ENCODE measurements at places on chromosomes 12 and 14. TPM values are rescaled to one million over a fixed set of nuclear protein-coding genes. Genes with fewer than 3 reads are reported as not detected.

The KRT85 gene
- not detected for total RNA-seq

The SLC39A2 gene
- not detected for total RNA-seq

GRCh38 chr12:39048395-39048794, 143.0 kb upstream of the CPNE8 start:
- DNase-seq: no peak

- peak; percentile 26 for DNase-seq
Measured at GRCh38 chr12:71947645-71948105, 9.0 kb downstream of the TPH2 start.

DNA sequence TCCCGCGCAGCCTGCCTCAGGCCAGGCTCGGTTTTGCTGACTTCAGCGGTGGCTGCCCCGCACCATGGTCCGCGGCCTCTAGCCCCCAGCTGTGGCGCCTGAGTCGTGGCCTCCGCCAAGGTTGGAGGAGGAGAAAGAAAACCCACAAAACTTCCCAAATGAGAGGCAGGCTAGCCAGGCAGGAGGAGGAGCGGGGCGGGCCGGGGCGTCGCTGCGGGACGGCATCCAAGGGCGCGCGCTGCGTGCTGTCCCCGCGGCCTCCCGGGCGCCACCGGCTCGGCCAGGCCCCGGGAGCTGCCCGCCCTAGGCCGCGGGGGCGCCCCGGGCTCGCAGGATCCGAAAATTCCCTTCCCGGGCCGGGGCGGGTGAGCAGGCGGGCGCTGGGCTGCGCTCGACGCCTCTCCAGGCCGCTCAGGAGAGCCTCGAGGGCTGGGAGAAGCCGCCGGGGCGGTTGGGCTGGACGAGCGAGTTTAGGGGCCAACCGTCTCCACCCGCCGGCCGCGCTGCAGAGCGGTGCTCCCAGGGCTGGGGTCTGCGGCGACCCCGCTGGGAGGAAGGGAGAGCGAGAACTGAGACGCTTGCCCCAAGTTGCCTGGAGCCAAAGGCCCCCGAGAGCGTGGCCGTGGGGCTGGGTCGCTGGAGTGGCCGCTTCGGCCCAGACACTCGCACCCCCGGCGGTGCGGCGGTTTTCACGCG, at the start of gene EFS:
Gene EFS (minus strand): TSS at position 137 of the 696 bp plus-strand sequence. CDS start 147 bp downstream, outside the sequence.
- DNase-seq: no peak

DNA sequence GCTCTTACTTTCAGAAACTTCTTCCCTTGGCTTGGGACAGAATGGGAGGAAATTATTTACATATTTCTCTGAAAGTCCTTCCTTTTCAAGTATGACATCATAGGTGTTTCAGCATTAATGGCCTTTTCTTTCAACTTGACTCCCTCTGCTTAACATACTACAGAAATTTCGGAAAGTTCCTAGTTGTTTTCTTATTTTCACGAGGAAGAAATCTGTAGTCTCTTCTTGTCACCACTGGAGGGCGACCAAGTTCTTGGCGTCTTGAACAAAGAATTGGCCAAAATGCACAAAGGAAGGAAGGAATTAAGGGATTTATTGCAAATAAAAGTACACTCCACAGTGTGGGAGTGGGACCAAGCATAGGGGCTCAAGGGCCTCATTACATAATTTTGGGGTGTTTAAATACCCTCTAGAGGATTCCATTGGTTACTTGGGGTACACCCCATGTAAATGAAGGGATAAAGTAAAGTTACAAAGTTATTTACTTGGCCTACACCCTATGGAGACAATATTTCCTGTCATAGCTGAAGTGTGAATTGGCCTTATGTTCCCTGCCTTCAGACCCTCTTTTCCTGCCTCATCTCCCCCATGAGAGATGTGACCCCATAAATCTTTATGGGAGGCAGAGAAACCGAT, 70.4 kb downstream of the RPL10L start:
- no peak for DNase-seq

The CACNA1C gene
- 19.3 TPM for total RNA-seq

The OTOGL gene
- total RNA-seq: 0.20 TPM

DNA sequence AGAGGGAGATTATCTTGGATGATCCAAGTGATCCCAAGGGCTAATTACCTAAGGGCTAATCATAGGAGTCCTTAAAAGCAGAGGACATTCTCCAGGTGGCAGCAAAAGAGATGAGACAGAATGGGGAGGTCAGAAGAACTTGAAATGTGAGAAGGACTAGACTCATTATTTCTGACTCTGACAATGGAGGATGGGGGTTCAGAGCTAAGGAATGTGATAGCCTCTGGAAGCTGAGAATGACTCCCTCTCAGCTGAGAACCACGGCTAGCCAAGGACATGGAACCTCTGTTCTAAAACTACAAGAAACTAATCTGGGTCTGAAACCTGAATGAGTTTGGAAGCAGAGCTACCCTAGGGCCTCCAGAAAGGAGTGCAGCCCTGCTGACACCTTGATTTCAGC, 35.6 kb upstream of the ANKS1B start:
- DNase-seq: no peak

GRCh38 chr12:19411234-19412204, 27.8 kb upstream of the AEBP2 start:
- DNase-seq: no peak

The TCTN2 gene
- 15.2 TPM for total RNA-seq

DNA sequence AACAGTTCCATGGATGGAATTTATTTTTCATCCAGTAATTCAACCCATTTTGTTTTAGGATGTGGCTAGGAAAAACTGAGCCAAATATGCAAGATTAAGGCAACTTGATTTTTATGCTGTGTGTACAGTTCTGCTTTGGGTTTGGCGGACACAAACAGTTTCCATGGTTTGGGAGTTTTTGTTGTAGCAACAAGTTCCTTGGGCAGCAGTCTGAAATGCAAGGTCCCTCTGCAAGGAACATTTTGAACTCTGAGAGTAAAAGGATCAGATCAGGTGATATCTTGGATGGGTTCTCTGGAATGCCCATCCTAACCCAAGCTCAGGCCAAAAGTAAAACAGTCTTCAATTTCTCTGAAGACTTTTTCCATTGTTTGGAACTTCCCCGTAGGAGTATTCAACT, 161.2 kb downstream of the TMX1 start:
- DNase-seq: no peak

GRCh38 chr12:53756300-53757100, 4.7 kb upstream of the CISTR start:
- no peak for DNase-seq

GRCh38 chr12:64716371-64716770, 42.8 kb downstream of the GNS start:
- peak; percentile 17 for DNase-seq

DNA sequence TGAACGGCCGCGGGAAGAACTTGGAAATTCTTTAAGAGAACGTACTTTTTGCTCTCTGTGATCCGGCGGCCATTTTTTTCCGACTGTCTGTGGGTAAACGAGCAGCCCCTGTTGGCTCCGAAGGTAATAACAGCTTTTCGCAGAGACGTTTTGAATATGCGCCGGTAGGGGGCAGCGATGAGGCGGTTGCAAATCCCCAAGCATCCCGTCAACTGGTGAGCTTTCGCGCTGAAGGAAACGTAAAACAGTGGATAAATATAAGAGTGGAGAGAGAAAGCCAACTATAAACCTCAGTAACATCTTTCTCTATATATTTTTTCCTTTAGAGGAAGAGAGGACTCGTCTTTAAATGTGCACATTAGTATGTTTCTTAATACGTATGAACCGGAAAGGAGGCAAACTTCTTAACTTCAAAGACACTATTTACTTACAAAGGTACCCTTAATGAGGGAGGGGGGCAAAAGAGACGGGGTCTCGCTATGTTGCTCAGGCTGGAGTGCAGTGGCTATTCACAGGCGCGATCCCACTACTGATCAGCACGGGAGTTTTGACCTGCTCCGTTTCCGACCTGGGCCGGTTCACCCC, 9.6 kb upstream of the NEMF start:
- DNase-seq: peak; percentile 90

The GALNT8 gene
- 0.43 TPM for total RNA-seq

- DNase-seq: no peak
Measured at GRCh38 chr14:80805136-80805535, 136.4 kb downstream of the CEP128 start.
